Ascending aorta (tissue), 2 donors: ENCODE measurements at places on chromosomes 5 and 9. TPM values are rescaled to one million over a fixed set of nuclear protein-coding genes. Genes with fewer than 3 reads are reported as not detected.

GRCh38 chr9:74496406-74496805 is 729 bp upstream of the RORB start:
- no peak for DNase-seq

GRCh38 chr5:72380492-72381274 is 60.5 kb downstream of the PTCD2 start:
- DNase-seq, result no peak

GRCh38 chr5:9104571-9105339 is 441.1 kb downstream of the SEMA5A start:
- no peak for DNase-seq

DNA sequence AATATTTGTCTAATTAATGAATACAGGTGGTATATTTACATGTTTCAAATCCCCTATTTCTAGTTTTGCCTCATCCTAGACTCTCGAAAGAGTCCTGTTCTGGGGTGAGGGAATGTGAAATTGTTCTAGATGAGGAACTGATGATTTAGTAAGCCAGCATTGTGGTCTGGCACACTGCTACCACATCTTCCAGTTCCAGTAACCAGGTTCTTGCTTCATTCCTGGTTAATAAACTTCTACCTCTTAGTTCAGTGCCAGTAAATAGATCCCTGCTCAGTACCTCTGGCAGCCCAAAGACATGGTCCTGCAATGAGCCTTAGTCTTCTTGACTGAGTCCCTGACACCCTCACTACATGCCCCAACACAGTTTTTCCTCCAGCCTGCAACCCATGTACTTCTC is 207.7 kb downstream of the SREK1 start:
- no peak for DNase-seq

- DNase-seq, result no peak
These were observed 399.9 kb downstream of the ZSWIM6 start for GRCh38 chr5:61731946-61732314.

GGTA1 gene
- 2.6 TPM for total RNA-seq

STKLD1 gene
- total RNA-seq, result not detected

CDHR2 gene
- not detected for total RNA-seq

FOXD1 gene
- 7.1 TPM for total RNA-seq

- no peak for DNase-seq
These were observed 292.1 kb downstream of the ARRDC3 start for GRCh38 chr5:91090995-91091394.

- DNase-seq, result peak; percentile 65
These were observed 638 bp downstream of the MRPS30 start for GRCh38 chr5:44809215-44809955.

GRCh38 chr9:91757782-91758181 is 192.2 kb downstream of the ROR2 start:
- DNase-seq, result no peak

TAF1L gene
- total RNA-seq, result not detected

DNA sequence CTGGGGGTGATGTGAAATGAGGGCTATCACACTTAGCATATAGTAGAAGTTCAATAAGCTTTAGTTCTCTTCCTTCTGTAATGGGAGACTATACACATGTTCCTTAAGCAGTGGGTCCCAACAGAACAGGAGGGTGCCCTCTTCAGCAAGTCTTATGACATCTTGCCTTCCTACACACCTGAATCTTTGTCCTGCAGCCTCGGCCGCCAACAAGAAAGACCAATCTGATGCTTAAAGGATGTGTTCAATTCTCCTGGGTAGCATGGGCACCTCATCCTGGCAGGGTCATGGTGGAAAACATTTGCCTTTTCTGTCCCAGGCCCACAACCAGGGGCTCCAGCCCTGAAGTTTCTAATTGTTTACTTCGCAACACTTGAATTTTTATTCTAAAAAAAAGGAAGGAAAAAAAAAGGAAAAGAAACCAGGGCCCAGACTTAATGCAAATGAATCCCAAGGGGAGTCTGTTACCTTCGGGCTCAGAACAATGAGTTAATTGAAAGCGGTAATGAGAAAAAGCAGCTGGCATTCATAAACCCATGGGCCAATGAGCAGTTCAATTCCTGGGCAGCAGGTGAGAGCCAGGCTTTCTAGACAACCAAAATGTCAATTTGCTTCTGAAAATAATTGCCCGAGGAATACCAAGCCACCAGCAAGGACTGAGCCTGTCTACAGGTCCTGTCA is 26.2 kb upstream of the SMAD5 start:
- DNase-seq, result no peak

NFIB gene
- total RNA-seq, result 99.9 TPM

DNA sequence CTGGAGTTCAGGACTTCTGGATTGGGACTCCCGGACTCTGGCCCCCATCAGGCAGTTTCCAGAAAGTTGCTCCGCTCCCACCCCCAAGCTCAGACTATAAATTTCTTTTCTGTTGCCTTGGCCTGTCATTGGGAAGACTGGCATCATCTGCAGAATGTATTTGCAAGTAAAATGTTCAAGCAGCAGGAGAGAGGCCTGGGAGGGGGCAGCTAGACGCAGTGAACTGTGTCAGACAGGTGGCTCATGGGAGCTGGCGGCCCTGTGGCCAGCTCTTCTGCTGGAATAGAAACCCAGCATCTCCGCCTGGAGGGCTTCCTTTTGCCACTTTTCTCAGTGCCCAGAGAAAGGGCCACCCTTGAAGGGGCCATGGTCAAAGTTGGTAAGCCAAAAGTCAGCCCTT is 16.0 kb downstream of the INSYN2B start:
- DNase-seq, result no peak

GRCh38 chr5:127705120-127705892 is 2.1 kb downstream of the CCDC192 start:
- DNase-seq, result no peak

ZFP2 gene
- 0.75 TPM for total RNA-seq

DNA sequence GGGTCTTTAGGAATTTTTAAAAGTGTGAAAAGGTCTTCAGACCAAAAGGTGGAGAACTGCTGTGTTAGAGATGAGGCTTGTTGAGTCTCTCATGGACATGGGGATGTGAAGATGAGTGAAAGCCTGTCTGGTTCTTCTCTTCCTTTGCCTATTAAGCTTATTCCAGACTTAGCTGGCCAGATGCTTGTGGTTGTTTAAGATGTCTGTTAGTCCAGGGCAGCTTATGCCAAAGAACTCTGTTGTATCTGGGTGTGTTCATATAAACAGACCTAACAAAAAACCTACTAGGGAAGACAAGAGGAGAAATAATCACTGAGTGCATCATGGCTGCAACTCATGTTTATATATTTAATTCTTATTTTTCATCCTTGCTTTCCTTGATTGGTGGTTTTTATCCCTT is 57.5 kb upstream of the NCS1 start:
- no peak for DNase-seq

DNA sequence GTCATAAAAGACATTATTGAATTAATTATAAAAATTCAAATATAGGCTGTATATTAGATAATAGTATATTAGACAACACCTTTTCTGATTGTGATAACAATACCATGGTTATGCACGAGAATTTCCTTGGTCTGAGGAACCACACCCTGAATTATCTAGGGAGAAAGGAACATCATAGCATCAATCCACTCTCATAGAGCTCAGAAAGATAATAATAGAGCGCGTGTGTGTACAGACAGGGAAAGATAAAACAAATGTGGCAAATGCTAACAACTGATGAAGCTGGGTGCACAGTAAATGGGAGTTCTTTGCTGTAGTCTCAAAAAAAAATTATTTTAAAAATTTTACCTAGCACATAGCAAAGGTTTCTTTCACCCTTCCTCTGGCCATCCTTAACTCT is 143.5 kb downstream of the CDK5RAP2 start:
- no peak for DNase-seq

- no peak for DNase-seq
These were observed 26.6 kb upstream of the ATP6V1G1 start for GRCh38 chr9:114560956-114561355.

DMRTA1 gene
- not detected for total RNA-seq

DNA sequence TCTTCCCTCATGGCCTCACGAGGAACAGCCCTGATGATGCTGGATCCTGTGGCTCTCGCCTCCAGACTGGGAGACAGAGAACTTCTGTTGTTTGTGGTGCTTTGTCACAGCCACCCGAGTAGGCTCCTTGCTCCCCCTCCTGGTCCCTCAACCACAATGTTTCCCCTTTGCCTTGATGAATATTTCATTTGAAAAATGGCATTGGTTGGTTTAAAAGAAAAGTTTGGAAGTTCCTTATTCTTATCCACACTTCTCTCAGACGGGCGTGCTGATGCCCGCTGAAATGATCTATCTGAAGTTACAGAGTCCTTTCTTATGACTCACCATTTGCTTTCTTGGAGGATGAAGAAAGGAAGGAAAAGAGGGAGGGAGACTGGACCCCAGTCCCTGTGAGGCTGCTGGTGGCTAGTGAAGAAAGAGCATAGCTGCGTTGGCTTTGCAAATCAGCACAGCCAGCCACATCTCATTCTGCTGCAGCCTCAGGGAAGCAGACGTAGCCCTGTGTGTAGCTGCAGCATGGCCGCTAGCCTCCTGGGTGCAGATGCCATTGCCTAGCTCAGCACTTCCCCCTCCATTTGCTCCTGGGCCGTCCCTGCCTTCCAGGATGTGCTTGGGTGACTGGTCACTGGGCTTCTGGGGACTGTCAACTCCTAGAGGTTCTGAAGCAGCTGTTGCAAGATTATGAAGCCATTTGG is 185.9 kb downstream of the ERCC6L2 start:
- peak; percentile 76 for DNase-seq

DNA sequence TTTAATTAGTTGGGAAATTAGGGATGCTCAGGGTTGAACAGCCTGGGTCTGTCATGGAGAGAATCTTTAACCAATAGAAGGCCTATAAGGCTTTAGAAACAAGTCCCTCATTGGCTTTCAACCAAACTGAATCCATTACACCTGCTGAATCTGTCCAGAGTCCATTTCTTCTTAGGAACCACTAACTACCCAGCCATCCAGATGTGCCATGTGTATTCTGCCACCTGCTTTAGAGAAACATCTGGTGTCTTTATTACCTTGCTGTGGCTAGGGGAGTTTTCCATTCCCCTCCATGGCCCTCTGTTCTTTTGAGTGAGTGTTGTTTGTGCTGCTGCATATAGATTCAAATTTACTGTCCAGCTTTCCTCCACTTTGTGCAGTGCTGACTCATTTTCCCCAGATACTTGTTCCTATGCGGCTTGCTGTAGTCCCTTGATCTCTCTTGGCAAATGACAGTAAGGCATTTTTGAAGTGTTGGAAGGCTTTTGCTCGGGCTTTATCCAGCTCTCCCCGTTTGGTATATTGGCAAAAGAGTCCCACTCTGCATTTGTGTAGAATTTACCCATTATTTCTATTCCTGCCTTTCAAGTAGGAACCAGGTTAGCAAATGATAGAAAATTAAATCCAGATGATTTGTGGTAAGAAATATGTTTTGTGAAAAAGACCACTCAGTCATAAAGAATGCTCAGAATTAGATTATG is 54.6 kb downstream of the NLN start:
- DNase-seq, result no peak

DNA sequence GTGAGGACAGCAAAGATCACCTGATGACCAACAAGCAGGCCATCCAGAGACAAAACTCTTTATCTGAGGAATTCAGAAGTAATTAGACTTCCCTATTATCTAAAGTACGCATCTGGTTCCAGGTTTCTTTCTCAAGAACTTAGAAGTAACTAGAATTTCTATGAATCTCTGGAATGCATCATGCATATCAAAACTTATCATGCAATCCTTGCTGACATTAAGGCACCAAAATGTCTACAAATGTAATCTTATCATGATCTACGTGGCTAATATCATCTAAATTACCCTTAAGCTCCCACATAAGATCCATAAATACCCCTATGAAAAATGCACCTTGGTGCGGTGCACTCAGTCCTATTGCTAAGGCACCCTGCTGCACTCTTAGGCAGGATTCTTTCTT is 488.1 kb upstream of the TLE4 start:
- no peak for DNase-seq

DNA sequence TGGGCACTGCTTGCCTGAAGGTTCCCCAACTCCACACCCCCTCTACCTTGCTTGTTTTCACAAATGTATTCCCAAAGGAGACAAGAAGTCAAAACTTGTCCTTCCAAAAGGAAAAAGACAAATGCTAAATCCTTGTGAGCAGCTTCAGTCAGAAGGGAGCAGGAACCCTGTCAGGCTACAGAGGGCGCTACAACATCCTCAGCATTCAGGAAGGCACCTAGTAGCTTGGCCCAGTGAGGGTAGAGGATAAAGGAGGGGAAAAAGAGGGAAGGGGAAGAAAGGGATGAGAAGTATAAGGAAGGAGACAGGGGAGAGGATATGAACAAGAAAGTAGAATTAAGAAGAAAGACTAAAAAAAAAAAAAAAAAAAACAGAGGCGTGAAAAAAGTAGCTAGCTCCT is 97.5 kb downstream of the MLLT3 start:
- no peak for DNase-seq

DNA sequence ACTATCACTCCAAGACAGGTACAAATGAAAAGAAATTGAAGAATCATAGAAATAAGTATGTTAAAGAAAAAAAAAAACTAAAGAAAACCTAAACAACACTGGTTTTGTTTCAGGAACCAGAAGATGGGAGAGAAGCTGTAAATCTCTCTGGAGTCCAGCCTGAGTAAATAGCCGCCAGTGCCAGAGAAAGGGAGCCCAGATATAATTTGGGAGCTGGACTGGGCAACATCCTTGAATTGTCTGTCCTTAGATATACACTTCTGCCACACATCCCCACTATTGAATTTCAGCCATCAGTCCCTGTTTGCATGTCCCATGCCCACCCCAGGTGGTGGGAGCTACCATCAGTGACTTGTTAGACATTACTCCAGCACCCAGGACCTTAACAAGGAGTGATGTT is 979.6 kb downstream of the DTWD2 start:
- DNase-seq, result no peak
